SW 1271 (cell line): ENCODE measurements at places on chromosomes 1 and 21.

DNA sequence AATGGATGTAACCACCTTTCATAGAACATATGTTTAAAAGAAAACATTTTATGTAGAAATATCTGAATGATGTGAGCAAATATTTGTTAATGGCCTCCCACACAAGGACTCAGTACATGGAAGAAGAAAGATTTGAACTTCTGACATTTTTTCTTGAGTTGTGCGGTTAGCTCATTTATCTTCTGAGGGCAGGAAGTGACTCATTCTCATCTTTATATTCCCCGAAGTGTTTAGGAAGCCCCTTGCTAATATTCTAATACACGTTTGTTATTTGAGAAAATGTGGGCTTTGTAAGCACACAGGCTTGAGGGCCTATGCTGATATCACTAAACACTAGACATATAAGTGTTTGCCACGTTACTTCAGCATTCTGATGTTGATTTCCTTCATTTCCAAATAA, 392.5 kb upstream of the PTBP2 start:
- DNase-seq = no peak

DNA sequence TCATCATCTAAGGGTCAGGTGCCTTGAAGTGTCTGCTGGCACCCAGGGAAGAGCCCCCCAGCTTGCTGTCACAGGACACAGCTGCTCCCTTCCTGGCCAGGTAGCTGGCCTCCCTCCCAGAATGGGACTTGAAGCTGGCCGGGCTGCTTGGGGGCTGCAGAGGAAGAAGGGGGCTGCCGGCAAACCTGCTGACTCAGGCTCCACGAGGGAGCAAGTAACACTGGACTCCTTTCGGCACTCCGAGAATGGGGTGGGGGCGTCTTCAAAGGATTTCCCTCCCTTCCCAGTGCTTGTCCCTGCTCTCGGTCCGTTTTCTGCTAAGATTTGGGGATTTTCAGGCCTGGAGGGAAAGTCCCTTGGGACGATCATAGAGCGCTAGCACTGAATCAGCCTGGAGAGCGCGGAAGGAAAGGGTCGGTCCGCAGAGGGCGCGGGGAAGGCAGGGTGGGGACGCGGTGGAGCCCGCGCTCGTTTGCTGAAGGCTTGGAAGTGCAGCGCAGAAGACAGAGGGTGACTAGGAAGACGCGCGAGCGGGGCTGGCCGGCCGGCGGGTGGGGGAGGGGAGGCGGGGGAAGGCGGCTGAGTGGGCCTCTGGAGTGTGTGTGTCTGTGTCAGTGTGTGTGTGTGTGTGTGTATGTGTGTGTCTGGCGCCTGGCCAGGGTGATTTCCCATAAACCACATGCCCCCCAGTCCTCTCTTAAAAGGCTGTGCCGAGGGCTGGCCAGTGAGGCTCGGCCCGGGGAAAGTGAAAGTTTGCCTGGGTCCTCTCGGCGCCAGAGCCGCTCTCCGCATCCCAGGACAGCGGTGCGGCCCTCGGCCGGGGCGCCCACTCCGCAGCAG, at the start of gene CSF1:
CSF1 (plus strand) TSS at position 727 of the 840 bp plus-strand sequence. CDS start 175 bp downstream, outside the sequence.
- no peak for DNase-seq

DNA sequence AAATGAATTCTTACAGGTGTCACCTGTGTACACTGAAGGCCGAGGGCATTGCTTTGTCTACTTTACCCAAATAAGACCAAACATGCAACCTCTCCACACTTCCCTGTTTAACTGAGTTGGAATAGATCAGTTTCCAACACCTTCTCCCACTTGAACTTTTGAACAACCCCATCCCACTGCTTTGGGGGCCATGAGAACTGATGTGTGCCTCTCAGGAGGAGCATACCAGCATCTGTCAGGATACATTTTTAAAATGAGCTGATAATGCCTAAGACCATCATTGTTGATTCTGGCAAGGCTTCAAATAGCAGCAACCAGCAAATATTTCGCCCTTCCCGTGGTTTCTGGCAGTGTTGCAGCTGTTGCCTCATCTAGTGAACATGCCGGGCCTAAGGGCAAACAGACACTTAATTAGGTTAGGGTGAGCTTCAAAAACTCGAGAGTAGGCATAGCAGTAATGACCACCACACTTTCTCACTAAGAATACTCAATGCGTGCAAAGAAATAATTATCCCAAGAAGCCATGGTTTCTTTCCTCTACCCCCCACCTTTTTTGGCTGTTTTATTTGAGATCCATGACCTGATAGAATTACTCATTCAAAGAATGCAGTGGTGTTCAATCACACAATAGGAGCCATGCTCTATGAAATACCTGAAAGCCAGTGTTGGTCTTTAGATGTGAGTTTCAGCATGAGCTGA, 63.7 kb downstream of the MAP10 start:
- no peak for DNase-seq

DNA sequence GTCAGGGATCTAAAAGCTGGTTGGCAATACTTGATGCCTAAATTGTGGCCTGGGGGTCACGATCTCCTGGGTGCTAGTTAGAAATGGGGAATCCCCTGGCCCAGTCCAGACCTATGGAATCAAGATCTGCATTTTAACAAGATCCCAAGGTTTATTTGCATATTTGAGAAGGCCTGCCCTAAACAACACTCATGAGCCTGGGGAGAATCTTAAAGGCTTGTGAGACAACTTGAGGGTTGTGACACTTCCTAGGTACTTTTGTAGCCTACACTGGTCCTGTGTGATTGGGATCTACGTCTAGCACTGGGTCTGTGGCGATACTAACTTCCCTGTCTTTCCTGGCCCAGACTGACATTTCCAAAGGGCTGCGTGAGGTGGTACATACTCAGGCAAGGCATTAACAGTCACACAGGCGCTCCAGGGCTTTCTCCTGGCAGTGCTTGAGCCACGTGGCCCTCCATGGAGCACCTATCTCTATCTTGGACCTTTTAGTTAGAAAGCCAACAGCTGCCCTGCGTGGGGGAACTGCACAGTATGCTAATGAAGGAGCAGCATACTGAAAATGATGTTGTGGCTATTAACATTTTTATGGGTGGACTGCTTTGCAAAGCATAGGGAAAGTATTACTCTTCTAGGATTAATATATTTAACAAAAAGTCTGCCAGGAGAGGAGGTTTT, 263.1 kb downstream of the ST6GALNAC3 start:
- DNase-seq = no peak

DNA sequence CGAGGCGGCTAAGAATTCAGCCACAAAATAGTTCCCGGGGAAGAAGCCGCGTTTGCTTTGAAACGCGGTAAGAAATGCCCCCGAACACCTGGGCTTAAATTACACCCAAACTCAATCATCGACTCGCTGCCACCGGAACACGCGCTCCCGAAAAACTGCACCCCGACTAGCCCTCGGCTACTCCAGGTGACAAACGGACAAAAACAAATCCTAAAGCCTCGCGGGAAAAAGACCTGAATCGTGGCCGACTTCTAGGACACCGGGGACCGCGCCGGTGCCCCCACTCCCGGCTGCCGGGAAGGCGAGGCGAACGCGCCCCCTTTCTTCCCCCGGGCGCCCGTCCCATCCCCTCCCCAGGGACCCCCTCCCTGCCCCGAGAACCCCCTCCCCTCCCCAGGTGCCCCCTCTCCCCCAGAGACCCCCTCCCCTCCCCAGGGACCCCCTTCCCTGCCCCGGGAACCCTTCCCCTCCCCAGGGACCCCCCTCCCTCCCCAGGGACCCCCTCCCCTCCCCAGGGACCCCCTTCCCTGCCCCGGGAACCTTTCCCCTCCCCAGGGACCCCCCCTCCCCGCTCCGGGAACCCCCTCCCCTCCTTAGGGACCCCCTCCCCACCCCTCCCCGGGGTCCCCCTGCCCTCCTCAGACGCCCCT, 628 bp downstream of the C1orf159 start:
- DNase-seq = no peak

GRCh38 chr1:97726386-97726785, 194.4 kb downstream of the DPYD start:
- DNase-seq = no peak

DNA sequence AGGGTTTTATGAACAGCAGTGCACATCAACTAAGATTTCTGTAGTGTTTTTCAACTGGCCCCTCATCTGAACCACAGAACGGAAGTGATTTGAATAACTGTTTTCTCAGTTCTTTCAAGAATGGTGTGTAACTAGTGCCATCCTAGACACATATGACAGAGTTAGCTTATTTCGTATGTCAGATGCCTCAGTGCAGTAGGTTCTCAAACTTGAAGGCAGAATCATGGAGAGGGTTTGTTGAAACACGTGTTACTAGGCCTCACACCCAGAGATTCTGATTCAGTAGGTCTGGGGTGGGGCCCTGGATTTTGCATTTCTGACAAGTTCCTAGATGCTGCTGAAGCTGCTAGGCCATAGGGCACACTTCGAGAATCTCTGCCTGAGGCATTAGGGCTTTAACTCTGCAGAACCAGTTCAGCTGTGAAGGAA, 49.0 kb downstream of the SCCPDH start:
- no peak for DNase-seq

DNA sequence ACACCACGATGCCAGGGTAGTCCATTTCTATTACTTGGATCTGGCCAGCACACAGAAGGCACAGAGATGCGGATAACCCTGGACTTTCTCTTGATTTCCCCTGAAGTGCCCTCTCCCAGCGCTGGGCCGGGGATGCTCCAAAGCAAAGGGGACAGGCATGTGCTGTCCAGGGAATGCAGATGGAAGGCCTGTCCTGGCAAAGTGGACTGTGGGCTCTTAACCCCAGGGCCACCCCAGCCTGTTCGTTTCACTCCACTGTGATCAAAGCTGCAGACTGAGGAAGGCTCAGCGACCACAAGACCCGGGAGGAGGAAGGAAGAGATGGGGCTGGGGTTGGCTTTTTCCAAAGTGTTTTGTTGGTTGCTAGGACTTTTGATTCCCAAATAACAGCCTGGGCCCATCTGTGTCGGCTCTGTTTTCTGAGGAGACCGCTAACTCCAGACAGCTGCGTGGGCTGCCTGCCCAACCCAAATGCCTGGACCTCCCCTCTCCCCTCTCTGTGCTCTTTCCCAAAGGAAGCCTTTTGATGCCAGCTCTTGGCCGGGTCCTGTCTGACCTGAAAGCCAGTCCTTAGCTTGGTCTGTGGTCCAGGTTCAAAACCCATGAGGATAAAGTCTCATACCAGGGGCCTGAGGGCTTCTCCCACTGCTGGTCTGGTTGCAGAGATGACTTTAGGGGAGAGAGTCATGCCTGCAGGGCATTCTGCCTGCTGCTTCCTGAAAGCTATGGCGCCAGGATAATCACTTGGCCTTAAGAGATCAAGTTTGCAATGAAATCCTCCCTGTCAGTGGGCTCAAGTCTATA, 119.6 kb upstream of the CD34 start:
- no peak for DNase-seq

DNA sequence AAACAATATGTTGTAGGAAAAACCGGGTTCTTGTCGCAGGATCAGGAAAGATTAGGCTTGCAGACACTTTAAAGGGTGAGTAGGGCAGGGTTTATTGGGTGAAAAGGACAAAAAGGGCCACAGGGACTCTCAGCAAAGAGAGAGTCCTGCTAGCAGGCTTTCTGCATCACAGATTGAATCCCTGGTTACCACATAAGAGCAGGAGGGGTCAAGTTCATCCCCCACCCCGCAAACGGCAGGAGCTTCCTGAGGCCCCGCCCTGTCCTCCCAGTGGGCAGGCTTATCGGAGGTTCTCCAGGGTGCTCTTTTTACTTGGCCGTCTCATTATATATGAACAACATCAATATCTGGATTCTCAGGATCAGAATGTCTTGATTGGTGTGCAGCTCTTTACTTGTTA, 47.7 kb downstream of the SYCP1 start:
- DNase-seq = no peak

DNA sequence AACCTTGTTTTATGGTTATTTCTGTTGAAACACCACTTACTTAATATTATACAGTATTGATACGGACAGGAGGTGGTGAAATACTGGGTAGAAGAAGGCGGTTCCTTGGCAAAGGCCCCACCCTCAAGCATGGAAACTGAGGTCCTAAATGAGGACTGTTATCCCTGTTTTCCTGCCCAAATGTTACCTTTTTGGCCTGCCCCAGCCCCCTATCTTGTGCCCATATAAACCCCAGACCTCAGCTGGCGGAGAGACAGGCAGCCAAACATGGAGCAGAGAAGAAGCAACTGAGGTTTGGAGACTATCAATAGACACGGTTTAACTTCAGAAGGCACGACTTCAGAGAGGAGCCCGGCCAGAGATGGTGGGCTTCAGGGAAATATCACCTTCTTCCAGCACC, 640.1 kb downstream of the PTPRU start:
- no peak for DNase-seq

DNA sequence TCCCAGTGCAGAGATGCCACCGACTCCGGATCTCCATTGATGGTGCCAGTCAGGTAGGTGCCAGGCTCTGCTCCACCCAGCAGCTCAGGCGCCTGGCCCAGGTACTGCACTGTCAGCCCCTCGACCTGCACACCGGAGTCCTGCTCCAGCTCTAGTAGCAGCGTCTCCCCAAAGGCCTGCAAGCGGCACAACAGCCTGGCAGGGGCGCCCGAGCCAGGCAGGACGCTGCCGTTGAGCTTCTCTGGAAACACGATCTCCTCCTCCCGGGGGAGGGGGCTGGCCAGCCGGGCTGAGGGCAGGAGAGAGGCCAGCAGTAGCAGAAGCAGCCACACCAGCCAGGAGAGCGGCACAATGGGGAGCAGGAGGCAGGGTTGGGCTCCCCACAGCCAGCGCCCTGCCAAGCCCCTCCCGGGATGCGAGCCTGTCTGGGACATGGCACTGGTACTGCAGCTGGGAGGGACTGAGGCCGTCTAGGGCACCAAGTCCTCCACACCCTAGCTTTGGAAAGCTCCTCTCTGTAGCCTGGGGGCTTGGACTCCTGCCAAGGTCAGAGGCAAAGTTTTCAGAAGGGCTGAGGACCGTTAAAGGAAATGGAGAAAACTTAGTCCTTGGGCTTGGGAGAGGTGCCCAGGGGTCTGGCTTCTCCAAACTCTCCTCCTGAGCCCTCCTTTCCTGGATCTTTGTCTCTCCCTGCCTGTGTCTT, 509 bp downstream of the ADAMTS4 start:
- DNase-seq = no peak

GRCh38 chr1:31786366-31787060, 22.4 kb upstream of the ADGRB2 start:
- DNase-seq = no peak

GRCh38 chr1:110506541-110506940, 12.4 kb downstream of the KCNA10 start:
- no peak for DNase-seq

GRCh38 chr1:201171063-201172036, 17.1 kb upstream of the TMEM9 start:
- DNase-seq = no peak
